PC-3 (cell line): ENCODE measurements at places on chromosomes 5 and 9.
A peak's percentile ranks its signal among the peaks of the same experiment; 100 is the strongest.

DNA sequence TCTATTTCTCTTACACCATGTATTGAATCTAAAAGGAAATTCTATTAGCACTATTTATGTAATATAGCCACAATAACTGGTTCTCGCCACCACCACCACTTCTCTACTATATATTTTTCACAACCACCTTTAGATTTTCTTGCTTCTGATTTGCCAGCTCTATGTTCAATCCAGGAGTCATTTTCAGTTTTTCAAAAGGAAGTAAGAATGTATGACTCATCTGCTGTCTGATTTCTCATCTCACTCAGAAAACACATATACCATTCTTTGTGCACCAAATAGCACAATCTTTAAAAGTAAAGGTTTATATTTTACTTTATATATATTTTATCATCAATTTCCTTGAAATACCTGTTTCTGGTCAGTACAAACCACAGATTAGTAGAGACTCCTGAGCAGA, 1127.5 kb downstream of the TAF11L14 start:
- DNase-seq, result peak; percentile 61

GRCh38 chr9:9612270-9612669, 1000.5 kb downstream of the PTPRD start:
- DNase-seq, result no peak

- DNase-seq, result peak; percentile 48
Measured at GRCh38 chr9:19286634-19287188, 56.2 kb downstream of the DENND4C start.

DNA sequence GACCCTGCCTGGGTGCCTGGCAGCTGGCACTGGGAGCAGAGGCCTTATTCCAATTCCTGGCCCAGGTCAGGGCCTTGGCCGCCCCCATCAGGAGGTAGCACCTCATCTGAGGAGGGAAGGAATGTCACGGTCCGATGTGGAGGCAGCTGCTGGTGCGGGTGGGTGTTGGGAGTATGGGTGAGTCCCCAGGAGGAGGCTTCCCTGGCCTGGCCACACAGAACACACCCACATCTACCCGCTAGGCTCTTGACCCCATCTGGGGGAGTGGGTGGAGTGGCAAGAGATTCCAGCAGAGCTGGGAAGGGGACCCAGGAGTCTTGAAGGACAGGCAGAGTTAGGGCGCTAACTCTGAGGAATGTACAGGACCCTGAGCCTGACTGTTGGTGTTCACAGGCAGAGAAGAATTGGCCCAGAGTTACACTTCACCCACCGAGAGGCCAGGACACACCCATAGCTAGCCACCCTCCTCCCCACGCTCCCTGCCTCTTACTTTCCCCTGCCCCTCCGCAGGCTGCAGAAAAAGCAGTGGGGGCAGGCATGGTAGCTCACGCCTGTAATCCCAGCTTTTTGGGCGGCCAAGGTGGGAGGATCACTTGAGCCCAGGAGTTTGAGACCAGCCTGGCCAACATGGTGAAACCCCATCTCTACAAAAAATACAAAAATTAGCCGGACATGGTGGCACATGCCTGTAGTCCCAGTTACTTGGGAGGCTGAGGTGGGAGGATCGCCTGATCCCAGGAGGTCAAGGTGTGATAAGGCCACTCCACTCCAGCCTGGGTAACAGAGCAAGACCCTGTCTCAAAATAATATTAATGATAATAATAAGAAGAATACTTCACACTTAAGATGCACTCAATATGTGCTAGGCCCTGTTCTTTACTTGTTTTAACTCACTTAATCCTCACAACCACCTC, 6.0 kb downstream of the OLFML2A start:
- no peak for DNase-seq

DNA sequence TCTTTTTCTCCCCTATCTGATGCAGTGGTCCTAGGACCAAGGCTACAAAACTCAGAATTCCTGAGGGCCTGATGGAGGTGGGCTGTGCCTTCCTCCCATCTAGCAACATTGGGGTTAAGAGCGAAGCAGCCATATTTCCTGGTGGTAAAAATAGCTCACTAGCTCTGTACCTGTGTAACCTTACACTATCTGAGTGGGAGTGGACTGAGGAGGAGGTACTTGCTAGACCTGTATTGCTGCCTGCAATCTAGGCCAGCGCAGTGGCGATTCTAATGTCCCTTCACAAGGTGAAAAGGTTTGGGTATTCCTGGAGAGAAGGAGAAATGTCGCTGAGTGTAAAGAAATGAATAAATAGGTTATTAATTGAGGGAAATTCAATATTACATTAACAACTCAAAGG, 80.2 kb upstream of the LIFR start:
- peak; percentile 70 for DNase-seq

DNA sequence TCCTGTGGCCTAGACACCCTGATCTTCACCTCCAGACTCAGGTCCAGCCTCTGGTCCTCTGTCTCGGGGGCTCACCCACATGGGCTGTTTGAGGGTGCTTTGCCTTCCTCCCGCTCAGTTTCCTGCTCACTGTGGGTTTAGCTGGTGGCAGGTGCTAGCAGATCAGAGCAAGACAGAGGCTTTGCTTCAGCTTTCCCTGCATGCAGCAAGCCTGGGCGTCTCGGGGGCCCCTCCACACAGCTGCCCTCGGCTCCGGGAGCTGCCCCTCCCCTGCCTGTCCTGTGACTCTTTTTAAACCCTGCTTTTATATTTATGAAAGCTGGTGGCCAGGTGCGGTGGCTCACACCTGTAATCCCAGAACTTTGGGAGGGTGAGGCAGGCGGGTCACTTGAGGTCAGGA, 14.6 kb downstream of the MRPL36 start:
- DNase-seq, result no peak
